Muscle of leg (tissue), 16 donors: ENCODE measurements at places on chromosomes 11 and 22. TPM values are rescaled to one million over a fixed set of nuclear protein-coding genes. Genes with fewer than 3 reads are reported as not detected.

NAV2 gene
- polyA plus RNA-seq: 46.1 TPM

CDHR5 gene
- polyA plus RNA-seq: 1.7 TPM

PHOX2A gene
- not detected for polyA plus RNA-seq

DGAT2 gene
- 3.8 TPM for polyA plus RNA-seq

CASP12 gene
- polyA plus RNA-seq: 0.28 TPM

SYT7 gene
- polyA plus RNA-seq: 2.7 TPM

KCNC1 gene
- polyA plus RNA-seq: 2.1 TPM

PTPRJ gene
- polyA plus RNA-seq: 3.8 TPM

CDCA5 gene
- 11.3 TPM for polyA plus RNA-seq
